Activated T-helper 1 cell treated with anti-CD3 and anti-CD28 coated beads, Interleukin-2, amount 50 U/mL, for 16 hours (primary cell): ENCODE measurements at places on chromosomes 11 and 22.

GRCh38 chr11:94735907-94736306, 32.2 kb upstream of the AMOTL1 start:
- DNase-seq, result no peak

GRCh38 chr11:29562183-29562582, 454.6 kb downstream of the KCNA4 start:
- no peak for DNase-seq

DNA sequence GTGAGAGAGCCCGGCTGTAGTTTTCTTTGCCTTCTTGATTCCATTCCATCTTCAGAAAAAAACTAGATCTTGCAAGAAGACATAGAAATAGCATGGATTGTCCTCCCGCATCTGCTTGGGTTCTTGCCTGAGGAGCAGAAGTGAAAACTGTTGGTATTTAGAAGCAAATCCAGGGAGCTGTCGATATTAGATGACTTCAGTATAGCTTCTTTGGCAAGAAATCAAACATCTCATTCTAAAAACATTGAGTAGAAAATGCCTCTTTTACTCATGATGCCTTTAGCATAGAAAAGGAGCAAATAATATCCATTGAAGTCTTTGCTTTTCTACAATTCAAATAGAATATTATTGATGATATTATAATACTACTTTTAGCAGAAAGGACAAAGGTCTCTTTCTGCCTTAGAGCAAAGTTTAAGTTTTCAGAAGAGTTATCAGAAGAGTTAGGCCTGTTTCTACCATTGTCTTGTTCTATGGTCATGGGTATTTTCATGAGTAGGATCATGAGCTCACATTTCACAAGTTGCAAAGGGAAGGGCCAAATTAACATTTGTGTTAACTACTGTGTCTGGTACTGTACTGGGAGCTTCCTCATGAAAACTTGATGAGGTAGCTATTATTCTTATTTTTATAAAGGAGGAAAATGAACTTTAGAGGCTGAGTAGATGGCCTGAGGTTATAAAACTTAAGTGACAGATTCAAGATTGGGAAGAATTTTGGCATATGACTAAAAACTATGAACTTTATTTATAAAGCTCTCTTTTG, 49.7 kb downstream of the EXT2 start:
- no peak for DNase-seq

GRCh38 chr11:66388780-66389386, 17.3 kb upstream of the SLC29A2 start:
- peak; percentile 35 for DNase-seq

DNA sequence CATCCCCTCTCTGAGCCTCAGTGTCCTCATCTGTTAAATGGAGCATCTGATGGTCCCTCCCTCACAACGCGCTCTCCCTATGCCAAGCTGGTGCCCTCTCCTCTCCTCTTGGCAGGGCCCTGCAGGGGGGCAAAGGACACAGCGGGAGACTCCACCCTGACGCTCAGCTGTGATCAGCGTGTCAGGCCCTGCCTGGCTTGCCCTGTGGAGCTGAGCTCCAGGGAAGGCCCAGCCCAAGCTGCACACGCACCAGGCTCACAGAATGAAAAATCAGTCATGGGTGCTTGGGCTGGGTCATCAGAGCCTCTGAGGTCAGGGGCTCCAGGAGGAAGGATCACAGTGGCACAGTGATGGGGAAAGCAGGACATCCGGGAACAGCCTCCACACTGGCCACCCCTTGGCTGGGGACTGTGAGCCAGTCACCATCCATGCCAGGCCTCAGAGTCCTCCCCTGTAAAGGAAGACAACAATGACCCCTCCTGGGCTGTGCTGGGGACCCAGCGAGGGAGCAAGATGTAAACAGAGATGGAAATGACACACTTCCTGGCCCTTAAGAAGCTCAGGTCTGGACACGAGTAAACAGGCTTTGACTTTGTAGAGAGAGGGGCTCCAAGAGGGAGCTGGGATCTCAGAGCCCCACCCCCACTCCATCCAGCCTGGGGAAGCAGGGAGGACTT, 36.6 kb downstream of the RPL3 start:
- DNase-seq, result no peak
